ENCODE measurements at places on chromosomes 11 and 22.

DNA sequence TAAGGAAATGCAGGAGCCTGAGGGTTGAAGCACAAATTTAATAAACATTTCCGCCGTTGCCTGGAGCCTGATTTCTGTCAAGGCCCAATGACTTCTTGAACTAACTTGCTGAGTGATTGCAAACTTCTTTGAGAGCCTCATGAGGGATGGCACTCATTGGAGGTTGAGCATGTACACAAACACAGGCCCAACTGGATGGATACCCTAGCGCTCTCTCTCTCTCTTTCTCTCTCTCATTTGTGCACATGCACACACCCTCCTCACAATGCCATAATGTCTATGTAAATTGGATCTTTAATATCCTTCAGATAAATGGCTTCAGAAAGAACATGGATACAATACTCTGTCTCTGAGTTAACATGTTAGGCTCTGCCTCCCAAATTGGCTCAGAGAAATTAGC lies 597.7 kb upstream of the CADM1 start:
- DNase-seq = no peak

- DNase-seq = no peak
These were observed 348.0 kb downstream of the BUD13 start for GRCh38 chr11:116424615-116425261.

GRCh38 chr11:33040033-33040861 lies 875 bp downstream of the TCP11L1 start:
- DNase-seq = no peak

GRCh38 chr22:46581538-46582244 lies 38.5 kb upstream of the GRAMD4 start:
- peak; percentile 4 for DNase-seq

DNA sequence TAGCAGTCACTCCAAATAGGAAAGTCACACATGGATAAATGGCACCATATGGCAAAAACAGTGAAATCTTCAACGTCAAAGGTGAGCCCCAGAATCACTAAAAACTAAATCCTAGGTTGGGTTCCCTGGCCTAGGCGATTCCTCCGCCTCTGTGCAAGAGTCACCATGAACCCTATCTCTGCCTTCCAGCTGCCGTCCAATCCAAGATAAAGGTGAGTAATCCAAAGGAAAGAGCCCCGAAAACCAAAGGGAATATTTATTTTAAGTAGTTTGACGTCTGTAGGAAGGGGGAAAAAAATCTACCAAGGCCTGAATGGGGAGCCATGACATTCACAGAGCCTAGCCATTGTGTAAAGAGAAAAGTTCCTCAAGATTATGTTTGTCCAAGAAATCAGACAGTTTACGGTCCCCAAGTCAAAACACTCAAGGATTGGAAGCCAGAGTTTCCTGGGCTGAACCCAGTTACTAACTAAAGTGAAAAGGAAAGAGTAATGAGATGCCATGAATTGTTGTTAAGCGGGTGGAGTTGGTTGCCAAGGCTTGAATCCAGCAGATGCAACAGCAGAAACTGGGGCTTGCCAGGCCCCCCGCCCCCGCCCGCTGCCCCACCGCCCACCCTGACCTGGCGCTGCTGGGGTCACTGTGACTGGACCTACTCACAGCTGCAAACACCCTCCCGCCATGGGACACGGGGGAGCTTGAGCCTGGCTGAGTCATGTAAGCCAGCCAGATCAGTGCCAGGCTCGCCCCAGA lies 39.7 kb upstream of the ETS1 start:
- DNase-seq = no peak

- no peak for DNase-seq
These were observed 24.0 kb downstream of the TCP11L1 start for GRCh38 chr11:33063326-33063881.

DNA sequence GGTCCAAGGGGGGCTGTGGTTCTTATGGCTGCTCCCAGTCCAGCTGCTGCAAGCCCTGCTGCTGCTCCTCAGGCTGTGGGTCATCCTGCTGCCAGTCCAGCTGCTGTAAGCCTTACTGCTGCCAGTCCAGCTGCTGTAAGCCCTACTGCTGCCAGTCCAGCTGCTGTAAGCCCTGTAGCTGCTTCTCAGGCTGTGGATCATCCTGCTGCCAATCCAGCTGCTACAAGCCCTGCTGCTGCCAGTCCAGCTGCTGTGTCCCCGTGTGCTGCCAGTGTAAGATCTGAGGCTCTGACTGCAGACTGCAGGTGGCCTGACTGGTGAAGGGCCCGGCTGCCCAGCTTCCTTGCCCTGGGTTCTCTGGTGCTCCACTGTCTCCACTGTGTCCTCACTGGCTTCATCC lies 696 bp downstream of the KRTAP5-5 start:
- DNase-seq = no peak

DNA sequence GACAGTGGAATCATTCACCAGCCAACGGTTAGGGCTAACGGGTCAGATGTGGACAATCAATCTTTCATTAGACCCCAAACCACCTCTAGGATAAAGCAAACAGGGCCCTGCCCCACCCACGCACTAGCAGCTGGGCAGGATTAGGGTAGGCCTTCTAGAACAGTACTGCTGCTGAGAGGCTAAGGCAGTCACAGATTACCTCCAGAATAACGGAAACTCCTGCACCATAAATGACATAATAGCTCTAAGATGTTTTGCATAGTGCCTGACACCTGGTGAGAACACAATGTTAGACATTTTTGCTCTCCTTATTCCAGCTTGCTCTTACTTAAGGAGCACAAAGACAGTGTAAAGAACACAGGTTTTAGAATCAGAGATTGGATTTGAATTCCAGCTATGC lies 1.8 kb downstream of the SYTL2 start:
- no peak for DNase-seq

DNA sequence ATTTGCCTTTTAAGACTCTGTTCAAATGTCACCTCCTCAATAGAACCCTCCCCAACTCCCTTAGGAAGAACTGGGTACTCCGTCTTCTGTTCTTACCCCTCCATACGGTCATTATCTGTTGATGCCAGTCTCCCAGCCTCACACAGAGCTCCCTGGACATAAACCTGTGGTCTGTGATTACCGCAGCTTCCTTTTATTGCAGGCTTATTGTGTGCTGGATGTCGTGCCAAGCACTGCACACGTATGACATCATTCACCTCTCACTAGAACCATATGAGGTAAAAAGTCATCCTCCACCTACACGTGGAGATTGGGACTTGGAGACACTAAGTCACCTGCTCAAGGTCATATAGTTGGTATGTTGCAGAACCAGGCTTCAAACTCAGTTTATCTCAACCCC lies 15.3 kb downstream of the PTPN5 start:
- DNase-seq = no peak

DNA sequence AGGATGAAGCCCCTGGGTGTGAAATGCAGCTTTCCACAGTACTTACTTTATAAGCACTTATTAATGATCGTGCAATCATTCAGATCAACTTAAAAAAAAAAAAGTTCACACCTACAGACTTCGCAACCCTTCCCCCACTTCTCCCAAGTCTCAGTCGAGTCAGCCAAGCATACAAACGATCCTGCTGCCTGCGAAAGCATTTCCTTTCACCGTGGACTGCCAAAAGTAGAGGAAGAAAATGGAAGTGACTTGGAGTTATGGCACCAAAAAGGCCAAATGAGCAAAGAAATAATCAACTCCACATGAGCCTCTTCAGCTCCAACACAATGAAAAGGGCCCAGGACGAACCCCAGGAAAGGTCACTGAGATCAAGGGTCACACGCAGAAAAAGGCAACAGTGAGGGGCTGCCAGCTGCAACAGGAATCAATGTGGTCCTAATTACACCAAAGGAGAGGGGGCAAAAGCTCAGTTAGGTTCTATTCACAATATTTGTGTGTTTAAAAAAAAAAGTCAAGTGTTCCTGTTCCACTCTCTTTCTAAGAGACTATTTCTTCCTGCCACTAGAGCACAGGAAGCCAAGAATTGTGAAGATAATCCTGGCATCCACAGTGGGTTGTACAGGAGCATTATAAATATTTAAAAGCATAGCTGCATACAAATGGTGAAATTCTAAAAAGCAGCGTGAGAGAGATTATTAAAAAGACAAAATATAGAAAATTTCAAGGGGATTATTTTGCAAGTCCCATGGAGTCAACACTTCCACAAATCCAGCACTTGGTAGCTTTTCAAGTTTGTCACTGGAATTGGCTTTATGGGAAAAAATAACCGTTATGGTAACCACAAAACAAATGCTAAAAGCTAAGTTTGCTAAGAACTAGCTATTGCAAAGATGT lies 28.4 kb downstream of the CDON start:
- no peak for DNase-seq

GRCh38 chr11:118342503-118343161 lies at the start of gene CD3D:
CD3D (minus strand) TSS chr11:118342705; CDS start chr11:118342607, 98 bp downstream.
- DNase-seq = no peak

- DNase-seq = no peak
These were observed 89.0 kb downstream of the FEZ1 start for GRCh38 chr11:125407046-125407445.

- no peak for DNase-seq
These were observed 61.8 kb upstream of the CRTAM start for GRCh38 chr11:122776546-122776945.

DNA sequence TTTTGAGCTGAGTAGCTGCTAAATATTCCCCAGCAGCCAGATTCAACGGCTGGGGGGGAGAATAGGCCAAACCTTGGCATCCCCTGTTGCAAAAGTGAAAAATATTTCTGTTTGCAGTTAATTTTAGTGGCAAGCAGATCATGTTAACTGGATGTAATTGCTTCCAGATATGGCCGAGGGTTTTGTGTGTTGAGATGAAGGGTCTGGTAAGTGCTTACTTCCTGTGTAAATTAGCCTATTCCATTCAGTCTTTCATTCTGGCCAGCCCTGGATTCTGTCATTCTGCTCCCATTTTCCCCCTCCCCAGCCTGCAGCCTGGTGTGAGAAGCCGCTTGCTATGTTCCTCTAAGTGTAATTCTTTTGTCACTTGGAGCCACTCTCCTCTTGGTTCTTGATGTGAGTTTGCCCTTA lies 17.4 kb downstream of the ZBTB16 start:
- no peak for DNase-seq

DNA sequence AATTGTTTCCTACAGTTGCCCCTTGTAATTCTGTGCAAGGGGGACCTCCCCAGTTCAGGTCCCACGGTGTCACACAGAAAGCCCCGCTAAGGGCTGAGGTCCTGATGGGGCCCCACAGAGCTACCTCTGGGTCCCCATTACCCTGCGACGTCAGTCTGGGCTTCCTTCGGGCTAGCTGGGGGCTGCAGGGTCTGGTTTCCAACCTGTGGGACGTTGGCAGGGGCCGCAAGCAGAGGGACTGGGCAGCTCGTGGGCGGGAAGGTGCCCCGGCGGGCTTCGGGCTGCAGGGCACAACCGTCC lies 698 bp downstream of the SLC37A4 start:
- DNase-seq = no peak

DNA sequence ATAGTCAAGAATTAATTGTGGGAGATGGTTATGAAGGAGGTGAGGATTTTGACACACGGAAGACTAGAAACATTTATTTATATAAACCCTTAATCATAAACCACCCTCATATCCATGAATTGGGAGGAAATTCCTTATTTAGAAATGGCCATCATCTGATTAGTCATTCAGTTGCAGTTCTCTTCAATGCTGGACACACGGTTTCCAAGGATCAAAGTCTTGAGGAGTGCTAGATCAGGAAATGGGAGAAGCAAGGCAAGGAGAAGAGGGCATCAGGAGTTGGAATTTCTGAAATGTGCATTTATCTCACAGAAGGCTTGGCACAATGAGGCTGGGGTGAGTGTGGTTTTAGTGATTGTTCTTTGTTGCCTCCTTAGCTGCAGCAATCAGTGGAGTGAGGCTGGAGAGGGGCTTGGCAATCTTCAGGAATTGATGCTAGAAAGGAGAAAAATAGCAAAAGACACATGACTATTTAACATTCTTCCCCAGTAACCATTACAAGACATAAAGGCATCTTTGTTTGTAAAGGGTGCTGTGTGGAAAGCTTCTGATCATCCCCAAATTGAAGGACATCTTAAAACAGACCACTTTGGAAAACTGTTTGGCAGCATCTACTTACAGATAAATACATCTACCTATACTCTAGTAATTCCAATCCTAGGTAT lies 21.6 kb upstream of the GDPD4 start:
- no peak for DNase-seq

DNA sequence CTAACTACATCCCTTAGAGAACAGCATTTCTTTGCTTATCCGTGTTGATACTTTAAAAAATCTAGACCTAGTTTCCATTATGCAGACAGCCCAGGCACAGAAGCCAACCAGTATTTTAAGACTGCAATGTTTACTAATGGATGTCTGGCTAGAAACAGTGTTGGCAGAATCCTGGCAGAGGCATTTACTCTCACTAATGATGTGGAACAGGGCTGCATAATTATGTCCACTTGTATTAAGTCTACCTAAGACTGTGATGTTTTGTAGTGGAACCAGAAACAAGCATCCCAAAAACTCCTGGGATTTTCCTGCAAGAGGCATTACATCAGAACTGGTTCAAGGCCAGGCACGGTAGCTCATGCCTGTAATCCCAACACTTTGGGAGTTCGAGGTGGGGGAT lies 50.2 kb upstream of the PICALM start:
- no peak for DNase-seq

All from tibial nerve (tissue), 4 donors.